T-cell (primary cell): ENCODE measurements at places on chromosomes 1 and 21.

- DNase-seq, result no peak
Measured at GRCh38 chr1:114335273-114335672, 175.7 kb downstream of the TRIM33 start.

DNA sequence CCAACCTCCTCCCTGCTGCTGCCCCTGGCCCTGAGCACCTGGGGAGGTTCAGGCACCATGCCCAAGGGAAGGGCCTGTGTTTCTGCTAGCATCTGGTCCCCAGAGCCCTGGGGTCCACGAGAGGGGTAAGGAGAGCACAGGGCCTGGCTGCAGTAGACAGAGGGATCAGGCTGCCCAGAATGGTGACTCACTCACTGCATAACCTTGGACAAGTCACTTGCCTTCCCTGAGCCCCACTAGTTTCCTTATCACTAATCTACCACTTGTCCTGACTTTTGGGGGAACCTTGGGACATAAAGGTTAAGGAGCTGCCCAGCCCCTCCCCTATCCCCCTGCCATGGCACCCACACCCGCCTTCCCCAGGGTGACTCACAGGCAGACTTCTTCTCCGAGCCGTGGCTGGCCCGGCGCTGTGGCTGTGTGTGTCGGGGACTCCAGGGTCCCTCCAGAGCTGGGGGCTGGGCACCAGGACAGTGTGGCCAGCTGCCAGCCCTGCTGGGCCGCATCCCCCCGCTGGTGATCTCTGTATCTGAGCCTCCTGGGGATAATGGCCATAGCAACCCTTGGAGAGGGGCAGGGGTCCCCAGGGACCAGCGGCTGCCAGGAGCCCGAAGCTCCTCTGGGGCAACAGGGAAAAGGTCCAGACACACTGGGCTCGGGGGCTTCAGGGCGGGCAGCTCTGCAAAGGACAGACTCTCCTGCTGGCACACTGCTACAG, 4.0 kb downstream of the ARHGEF19 start:
- DNase-seq, result no peak

GRCh38 chr1:162904579-162904978, 43.6 kb upstream of the CCDC190 start:
- no peak for DNase-seq

DNA sequence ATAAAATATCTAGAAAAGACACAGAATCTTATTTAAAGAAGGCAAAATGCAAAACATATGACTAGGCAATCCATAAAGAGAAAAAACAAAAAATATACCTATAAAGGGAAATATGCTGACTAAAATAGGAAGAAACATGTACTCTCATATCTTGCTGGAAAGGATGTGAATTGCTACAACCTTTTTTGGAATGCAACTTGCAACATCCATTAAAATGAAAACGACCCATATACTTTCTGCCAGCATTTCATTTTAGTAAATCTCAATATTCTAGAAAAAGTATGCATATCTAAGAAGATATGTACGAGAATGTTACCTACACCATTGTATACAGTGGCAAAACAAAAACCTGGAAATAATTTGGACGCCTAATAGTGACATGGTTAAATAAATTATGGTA, 56.6 kb downstream of the EDEM3 start:
- DNase-seq, result no peak

DNA sequence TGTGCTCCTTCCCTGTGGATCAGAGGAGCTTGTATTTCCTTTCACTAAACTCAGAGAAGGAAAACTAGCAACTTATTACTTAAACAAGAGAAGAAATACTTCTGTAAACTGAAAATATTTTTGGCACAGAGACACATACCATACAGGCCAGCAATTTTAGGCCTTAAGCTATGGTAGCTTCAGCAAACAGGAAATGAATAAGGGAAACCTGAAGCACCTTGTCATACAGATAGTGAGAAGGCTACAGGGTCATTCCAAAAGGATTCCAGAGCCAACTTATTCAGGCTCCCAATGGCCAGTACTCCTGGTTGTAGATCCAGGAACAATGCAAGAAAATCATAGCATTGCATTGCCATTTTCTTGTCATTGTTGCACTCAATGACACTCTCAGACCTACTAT, 9.1 kb upstream of the KYAT3 start:
- DNase-seq, result no peak

- DNase-seq, result no peak
Measured at GRCh38 chr1:68178821-68179490, 53.4 kb downstream of the WLS start.

DNA sequence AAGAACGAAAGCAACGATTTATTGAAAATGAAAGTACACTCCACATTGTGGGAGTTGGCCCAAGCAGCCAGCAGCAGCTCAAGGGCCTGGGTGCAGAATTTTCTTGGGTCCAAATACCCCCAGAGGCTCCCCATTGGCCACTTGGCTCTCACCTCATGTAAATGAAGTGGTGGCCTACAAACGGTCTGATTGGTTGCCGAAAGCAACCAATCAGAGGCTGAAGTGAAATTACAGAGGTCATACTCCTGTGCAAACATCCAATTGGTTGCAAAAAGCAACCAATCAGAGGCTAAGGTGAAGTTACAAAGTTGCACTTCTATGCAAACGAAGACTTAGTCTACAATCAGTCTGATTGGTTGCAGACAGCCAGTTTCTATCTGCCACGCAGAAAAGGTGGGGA, 31.9 kb downstream of the FAM163A start:
- DNase-seq, result no peak

- DNase-seq, result no peak
Measured at GRCh38 chr21:37436174-37436573, 69.6 kb downstream of the DYRK1A start.

DNA sequence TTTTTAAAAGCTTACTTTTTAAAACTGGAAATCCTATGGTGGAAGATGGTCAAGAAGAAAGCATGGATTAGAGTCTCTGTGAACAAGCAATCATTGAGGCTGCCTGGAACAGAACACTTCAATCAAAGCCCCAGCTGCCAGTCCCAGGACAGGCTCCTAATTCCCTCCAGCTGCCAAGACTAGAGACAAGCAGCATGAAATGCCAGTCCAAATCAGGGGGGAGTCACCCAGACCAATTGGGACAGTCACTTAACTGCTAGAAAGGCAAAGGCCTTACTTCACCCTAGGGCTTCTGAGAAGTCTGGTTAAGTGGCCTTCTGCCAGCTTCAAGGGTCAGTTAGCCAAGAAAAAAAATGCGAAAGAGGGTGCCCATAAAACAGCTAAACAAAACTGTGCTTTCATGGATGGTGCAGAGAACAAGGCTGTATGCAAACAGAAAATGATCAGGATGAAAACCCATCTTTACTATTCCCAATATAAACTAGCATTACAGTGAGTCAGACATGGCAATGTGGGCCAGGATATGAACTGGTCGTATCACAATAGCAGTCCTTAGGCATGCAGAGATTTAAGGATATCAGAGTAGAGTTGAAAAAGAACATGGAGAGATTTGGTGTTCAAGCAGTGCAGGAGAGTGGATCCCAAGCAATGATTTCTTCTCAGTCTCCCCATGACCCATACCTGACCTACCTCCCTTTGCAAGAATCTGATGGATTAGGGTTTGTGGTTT, 31.0 kb upstream of the MAN1A2 start:
- DNase-seq, result no peak

DNA sequence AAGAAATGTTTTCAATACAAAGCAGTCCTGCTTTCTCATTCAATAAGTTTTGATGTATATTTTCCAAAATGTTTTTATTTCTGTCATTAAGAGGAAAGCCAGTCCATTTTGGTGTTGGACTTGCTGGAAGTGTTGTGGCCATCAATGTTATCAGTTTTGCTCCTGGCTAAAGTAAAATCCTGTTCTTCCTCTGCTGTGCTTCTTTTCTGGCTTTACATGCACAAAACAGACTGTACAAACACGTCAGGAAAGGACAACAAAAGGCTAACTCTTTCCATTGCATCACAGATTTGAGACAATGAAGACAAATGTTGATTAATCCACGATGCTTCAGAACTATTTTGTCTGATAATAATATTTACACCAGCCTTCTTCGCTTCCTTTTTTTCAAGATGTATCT, 735.4 kb downstream of the LTN1 start:
- DNase-seq, result no peak

GRCh38 chr1:59528900-59529299, 232.0 kb downstream of the FGGY start:
- no peak for DNase-seq

DNA sequence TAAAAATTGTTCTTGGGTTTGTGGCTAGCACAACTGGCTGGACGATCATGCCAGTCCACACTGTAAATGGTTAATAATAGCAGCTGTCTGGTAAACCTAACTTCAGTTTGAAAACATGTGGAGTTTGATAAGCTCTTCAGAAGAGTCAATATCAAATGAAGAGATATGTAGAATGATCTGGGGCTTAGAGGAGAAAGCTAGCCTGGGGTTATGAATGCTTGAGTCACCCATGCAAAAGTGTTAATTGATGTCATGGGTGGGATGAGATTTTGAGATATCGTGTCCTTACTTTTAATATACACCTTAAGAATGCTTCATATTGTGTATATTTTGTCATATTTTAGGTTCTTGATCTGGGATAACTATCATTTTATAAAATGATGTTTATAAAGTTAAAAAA, 554.7 kb upstream of the ZRANB2 start:
- no peak for DNase-seq
